NCI-H2107 (cell line): ENCODE measurements at places on chromosomes 7 and 10.

- DNase-seq, result no peak
Measured at GRCh38 chr7:150406312-150406566, 27.1 kb downstream of the ZNF775 start.

DNA sequence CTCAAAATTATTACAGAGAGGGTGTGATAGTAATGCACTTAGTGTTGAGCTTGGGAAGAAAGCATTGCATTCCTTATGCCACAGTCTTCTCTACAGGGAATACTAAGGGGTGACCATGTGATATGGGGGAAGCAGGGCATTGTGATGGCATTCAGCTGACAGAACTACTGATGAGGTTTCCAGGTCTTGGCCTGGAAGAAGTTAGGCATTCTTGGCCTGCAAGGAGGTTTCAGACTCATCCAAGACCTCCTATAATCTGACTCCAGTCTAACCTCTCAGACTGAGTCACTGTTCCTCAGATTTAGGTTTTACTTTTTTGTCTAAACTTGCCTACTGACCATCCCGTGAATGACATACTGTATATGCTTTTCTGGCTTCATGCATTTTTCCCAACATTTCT lies 7.9 kb downstream of the STMP1 start:
- DNase-seq, result no peak

GRCh38 chr7:24777806-24778205 lies 20.5 kb upstream of the GSDME start:
- no peak for DNase-seq

DNA sequence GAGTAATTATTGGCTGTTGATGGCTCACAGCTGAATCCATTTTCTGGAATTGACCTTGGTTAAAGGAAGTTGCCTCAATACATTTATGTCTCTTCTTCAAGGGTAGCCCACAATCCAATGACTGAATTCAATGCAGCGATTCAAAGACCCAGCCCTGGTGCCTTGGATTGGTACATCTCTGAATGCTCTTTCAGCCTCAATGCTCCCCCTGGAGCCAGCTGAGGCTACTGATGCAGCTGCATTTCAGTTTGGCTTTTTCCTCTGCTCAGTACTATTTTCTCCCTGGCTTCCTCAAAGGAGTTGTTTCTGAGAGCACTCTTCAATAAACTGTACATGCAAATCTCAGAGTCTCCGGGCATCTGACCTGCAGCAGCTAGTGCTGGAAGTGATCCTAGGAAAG lies 633 bp upstream of the EBLN1 start:
- no peak for DNase-seq

- DNase-seq, result no peak
Measured at GRCh38 chr10:58264780-58265179, 2.9 kb downstream of the IPMK start.

DNA sequence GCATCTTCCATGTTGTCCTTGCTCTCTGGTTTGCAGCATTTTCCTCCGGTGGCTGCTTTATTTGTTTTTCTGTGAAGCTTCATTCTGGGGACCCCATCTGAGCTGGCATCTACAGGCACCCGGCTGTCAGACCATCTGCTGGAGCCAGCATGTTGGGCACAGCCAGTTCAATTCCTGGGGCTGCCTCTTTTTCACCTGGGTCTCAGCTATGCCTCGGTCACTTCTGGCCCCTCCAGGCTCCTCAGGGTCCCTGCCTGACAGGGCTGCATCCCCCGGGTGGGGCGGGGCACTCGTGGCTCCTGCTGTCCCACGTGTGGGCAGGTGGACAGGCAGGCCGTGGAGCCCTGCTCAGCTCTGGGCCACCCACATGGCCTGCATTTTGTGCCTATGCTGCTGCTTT lies 8.1 kb downstream of the SCART1 start:
- DNase-seq, result no peak

- DNase-seq, result no peak
Measured at GRCh38 chr10:132730573-132730953, 55.4 kb downstream of the NKX6-2 start.

GRCh38 chr10:85971494-85971893 lies 395.1 kb downstream of the GRID1 start:
- no peak for DNase-seq

DNA sequence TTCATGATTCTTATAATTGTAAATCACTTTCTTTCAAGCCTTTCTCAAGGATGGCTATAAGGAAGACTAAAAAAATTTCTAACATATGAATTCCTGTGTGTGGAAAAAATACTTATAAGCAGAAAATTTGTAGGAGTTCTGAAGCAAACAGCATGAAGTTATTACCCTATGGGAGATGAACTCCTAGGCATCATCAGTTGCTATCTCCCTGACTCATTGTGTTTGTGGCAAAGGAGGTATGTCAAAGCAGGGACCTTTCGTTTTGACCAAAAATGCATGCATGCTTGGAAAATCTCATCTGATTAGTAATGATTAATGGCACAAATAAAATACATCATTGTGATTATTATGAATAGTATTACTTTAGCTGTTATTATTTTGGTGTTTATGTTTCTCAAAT lies 59.4 kb downstream of the CALCR start:
- DNase-seq, result no peak

DNA sequence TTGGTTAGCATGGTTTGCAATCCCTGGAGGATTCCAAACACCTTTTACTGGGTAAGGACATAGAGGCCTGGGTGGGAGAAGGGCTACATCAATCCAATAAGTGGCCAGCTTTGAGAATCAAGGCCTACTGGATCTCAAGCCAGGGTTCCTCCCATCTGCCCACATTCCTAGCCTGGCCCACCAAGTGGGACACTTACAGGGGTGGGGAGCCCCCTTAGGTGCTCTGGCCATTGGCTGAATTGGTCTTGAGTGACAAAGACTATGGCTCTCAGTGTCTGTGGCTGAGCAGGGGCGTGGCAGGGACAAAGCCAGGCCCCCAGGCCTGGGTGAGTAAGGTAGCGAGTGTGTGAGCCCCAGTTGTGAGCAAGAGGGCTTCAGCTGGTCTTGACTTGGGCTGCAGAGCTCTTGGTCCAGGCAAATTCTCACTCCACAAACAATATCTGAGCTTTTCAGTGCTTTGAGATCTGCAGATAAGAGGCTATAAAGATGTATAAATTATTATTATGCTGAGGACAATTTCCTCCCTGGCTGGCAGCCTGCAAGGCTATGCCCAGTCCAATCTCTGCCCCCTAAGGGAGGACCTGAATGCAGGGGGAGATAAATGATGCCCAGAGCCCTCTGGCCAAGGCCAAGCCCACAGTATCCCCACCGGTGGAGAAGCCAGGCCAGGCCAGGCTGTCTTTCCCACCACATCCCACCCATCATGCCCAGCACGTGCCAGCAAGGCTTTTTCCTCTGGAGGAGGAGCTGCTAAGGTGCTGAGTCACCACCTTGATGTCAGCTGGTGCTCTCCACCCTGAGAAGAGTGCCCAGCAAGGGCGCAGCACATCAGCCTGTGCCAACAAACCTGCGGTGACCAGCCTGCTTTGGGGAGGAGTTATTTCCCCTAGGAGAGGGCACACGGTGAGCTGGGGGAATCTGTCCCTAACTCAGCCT lies 80.7 kb upstream of the DUSP5 start:
- no peak for DNase-seq

- no peak for DNase-seq
Measured at GRCh38 chr7:156475179-156475578, 165.4 kb upstream of the RNF32 start.

DNA sequence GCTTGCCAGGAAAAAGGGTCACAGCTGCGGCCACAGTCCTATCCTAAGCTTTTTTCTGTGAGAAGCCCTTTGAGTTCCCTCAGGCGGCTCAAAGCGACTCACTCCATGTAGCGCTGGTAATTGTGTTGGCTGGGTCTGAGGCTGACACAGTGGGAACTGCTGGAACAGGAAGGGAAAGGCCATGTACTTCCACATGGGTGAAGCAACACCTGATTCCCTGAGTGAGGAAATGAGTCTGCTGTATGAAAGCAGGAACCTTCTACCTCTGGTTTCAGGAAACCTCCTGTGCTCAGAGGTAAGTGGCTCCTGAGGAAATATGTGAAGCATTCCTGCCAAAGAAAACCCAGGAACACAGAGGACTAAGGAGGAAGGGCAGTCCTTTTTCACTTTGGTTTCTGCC lies 734.6 kb upstream of the SORCS1 start:
- DNase-seq, result no peak

DNA sequence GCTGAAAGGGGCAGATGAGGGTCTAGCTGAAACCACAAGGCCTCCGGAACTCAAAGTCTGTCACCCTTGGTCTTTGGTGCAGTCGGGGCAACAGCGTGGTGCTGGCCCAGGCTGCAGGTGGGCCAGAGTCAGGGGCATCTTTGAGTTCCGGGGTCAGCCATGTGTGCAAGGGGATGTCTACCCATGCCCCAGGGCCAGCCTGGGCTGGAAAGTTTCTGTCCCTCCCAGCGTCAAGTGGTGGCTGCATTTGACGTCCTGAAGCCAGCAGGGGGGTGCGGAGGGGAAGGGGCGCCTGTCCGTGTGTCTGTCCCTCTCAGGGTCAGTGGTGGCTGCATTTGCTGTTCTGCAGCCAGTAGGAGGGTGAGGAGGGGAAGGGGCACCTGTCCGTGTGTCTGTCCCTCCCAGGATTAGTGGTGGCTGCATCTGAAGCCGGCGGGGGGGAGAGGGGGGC lies 638 bp downstream of the BRAT1 start:
- no peak for DNase-seq

- no peak for DNase-seq
Measured at GRCh38 chr7:50367570-50367969, 63.1 kb downstream of the IKZF1 start.
